ENCODE measurements at places on chromosomes 2 and 18.

GRCh38 chr2:102050854-102051391, 59.2 kb downstream of the IL1R2 start:
- peak; percentile 95 for DNase-seq

GRCh38 chr18:24460388-24460787, at the start of gene HRH4:
Gene HRH4 (plus strand): TSS chr18:24460637. CDS start chr18:24460729, 92 bp downstream.
- DNase-seq: no peak

- no peak for DNase-seq
Measured at GRCh38 chr2:71465356-71465755, 12.0 kb downstream of the DYSF start.

DNA sequence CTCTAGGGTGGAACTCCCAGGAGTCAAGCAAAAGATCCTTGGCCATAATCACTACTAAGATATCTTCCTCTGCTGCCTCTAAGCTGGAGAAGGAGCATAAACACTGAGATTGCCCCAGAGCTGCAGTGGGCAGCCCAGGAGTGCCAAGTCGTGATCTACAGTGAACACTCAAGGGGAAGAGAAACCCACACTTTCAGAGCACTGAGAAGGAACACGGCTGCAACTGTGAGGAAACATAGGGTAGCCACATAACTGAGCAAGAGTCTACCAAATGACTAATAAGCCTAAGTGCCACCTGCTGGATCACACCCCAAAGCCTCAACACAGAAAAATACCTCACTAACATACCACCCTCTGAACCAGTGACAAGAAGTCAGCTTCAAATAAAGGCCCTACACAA, 79.6 kb upstream of the RAB12 start:
- no peak for DNase-seq

GRCh38 chr2:17877811-17878280, 621 bp upstream of the KCNS3 start:
- DNase-seq: no peak

DNA sequence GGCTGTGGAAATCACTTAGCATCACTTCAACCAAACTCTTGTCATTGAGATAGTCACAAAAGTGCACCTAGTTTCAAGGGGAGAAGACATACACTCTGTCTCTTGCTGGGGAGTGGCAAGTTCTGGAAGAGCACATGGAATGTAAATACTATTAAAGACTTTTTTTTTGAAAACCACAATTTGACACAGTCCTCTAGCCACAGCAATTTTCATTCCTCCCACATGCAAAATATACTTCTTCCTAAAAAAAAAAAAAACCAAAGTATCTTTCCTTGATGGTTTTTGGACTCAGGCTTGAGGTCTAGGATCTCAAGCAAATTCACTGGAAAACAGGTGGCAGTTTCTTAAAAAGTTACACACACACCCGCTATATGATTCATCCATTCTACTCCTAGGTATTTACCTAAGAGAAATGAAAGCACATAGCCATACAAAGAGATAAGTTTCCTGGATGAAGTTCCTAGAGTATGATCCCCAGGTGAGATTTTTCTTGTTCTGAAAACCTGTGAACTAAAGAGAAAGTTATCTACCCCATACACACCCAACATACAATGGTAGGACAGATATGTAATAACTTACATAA, 295.8 kb downstream of the SP3 start:
- DNase-seq: peak; percentile 60

- DNase-seq: no peak
Measured at GRCh38 chr2:49342156-49342555, 187.8 kb upstream of the FSHR start.

DNA sequence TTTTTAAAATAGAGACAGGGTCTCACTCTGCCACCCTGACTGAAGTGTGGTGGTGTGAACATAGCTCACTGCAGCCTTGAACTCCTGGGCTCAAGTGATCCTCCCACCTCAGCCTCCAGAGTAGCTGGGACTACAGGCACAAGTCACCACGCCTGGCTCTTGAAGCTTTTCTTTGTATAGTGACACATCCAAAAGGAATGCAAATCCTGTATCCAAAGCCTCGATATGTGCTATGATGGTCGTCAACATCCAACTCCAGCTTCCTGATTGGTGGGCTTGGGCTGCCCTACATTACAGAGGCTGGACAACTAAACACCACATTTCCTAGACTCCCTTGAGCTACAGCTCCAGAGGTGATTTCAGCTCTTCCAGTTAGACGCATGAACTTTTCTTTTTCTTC, 101.7 kb upstream of the PGAP1 start:
- DNase-seq: peak; percentile 46

GRCh38 chr2:235478609-235479008, 15.2 kb upstream of the AGAP1 start:
- DNase-seq: no peak

GRCh38 chr18:35174745-35175144, 66.1 kb upstream of the ZNF397 start:
- no peak for DNase-seq

DNA sequence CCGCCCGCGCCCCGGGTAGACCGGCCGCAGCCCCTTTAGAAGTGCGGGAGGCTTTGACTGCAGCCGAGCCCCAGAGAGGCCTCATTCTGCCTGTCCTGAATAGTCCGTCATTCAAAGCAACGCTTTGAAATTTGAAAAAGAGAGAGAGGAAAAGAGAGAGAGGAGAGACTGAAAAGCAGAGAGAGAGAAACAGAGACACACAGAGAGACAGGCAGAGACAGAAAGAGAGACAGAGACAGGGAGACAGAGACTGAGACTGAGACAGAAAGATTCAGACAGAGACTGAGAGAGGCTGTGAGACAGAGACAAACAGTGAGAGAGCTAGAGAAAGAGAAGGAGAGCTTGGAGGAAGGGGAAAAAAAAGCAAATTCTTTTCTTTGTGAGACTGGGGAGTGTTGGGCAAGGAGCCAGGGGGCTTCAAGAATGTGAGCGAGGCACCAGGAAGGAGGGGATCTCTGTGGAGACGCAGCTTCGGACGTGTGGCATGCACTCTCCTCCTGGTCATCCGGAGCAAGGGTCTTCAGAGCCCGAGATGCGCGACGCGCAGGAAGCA, 73.1 kb downstream of the MYCN start:
- DNase-seq: no peak

Data from fibroblast of villous mesenchyme (primary cell).